Activated T-cell treated with anti-CD3 and anti-CD28 coated beads, Interleukin-2, amount 50 U/mL, for 72 hours (primary cell): ENCODE measurements at places on chromosomes 3 and 15. TPM values are rescaled to one million over a fixed set of nuclear protein-coding genes. Genes with fewer than 3 reads are reported as not detected.

- H3K36me3 ChIP-seq = no peaks in the 10 kb centered on the region
- no peaks in the 10 kb centered on the region for H3K4me1 ChIP-seq
- no peak overlapping the region for H3K4me3 ChIP-seq
- H3K27me3 ChIP-seq = peaks cover 6% of the 10 kb centered on the region
- no peak for DNase-seq
These were observed 37.4 kb upstream of the PCSK6 start for GRCh38 chr15:101526890-101527289.

GRCh38 chr15:82856397-82857170 is 47.2 kb downstream of the WHAMM start:
- no peaks in the 10 kb centered on the region for H3K36me3 ChIP-seq
- peaks cover 5% of the 10 kb centered on the region for H3K4me1 ChIP-seq
- H3K27me3 ChIP-seq = no peaks in the 10 kb centered on the region
- no peak overlapping the region for H3K4me3 ChIP-seq

GRCh38 chr3:110859336-110859735 is 212.3 kb upstream of the NECTIN3 start:
- H3K27ac ChIP-seq = no peak overlapping the region
- peaks cover 11% of the 10 kb centered on the region for H3K27me3 ChIP-seq
- no peak for DNase-seq
- H3K36me3 ChIP-seq = no peaks in the 10 kb centered on the region
- H3K4me3 ChIP-seq = no peak overlapping the region

GRCh38 chr15:84913360-84913723 is 28.9 kb downstream of the SLC28A1 start:
- no peak for DNase-seq
- peaks cover 18% of the 10 kb centered on the region for H3K4me1 ChIP-seq
- no peaks in the 10 kb centered on the region for H3K36me3 ChIP-seq

GRCh38 chr3:182937293-182938051 is 42.9 kb downstream of the DCUN1D1 start:
- no peak overlapping the region for H3K27ac ChIP-seq
- H3K4me1 ChIP-seq = peaks cover 20% of the 10 kb centered on the region
- no peak overlapping the region for H3K4me3 ChIP-seq
- DNase-seq = no peak

GRCh38 chr15:100112061-100112420 is 229.7 kb downstream of the ADAMTS17 start:
- H3K4me3 ChIP-seq = peak overlapping the region; percentile 54
- DNase-seq = no peak
- H3K4me1 ChIP-seq = peaks cover 46% of the 10 kb centered on the region
- peak overlapping the region; percentile 96 for H3K27ac ChIP-seq
- no peaks in the 10 kb centered on the region for H3K36me3 ChIP-seq
- H3K27me3 ChIP-seq = no peaks in the 10 kb centered on the region

GRCh38 chr3:148903022-148903442 is 37.9 kb downstream of the CPA3 start:
- peaks cover 15% of the 10 kb centered on the region for H3K27me3 ChIP-seq
- no peaks in the 10 kb centered on the region for H3K4me1 ChIP-seq
- no peak overlapping the region for H3K4me3 ChIP-seq
- no peaks in the 10 kb centered on the region for H3K36me3 ChIP-seq
- no peak overlapping the region for H3K27ac ChIP-seq
- DNase-seq = no peak

- no peak for DNase-seq
- H3K4me1 ChIP-seq = no peaks in the 10 kb centered on the region
- H3K27ac ChIP-seq = no peak overlapping the region
These were observed 5.8 kb upstream of the BNC1 start for GRCh38 chr15:83290236-83290635.

GRCh38 chr15:62631076-62631724 is 411.3 kb upstream of the TPM1 start:
- no peaks in the 10 kb centered on the region for H3K36me3 ChIP-seq
- H3K27me3 ChIP-seq = peaks cover 27% of the 10 kb centered on the region
- no peak overlapping the region for H3K27ac ChIP-seq

DNA sequence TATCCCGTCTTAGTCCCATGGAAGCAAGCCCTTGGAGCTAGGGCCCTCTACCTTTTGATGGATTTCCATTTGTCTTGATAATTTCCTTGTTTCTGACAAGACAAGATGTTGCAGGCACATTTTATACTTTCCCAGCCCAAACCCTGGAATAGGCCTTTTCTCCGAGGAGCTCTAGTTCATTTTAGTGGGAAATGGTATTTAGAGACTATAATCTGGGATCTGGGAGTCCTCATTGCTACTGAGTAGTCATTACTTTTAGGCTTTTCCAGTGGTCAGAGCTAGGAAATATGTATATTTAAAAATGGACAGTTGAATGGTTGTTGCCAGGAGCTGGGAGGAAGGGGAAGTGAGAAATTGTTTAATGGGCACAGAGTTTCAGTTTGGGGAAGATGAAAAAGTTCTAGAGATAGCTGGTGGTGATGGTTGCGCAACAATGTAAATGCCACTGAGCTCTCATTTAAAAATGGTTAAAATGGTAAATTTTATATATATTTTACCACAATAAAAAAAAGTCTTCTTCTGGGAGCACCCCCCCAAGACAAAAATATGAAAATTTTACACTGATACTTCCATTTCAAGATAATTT is 31.6 kb downstream of the MLH1 start:
- no peaks in the 10 kb centered on the region for H3K27me3 ChIP-seq
- no peak overlapping the region for H3K4me3 ChIP-seq
- no peak for DNase-seq
- H3K4me1 ChIP-seq = peaks cover 12% of the 10 kb centered on the region
- H3K27ac ChIP-seq = peak overlapping the region; percentile 19

DNA sequence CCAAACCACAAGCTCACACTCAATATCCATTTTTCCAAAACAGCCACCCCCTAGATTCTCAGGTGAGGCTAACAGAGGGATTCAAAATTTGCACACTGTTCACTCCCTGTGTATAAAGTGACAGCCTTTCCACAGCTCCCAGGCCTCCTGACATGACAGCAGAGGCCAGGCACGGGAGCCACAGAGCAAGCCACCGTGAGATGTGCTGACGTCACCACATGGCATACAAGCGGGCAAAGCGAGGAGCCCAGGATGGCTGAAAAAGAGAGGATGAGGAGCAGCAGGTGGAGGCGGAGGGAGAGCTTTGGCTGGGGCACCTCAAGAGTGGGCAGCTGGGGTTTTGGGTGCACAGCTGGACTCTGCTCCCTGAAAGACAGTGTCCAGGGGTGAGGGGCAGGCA is 27.1 kb downstream of the EHD4 start:
- H3K27me3 ChIP-seq = no peaks in the 10 kb centered on the region
- no peak for DNase-seq
- H3K4me1 ChIP-seq = peaks cover 21% of the 10 kb centered on the region

DNA sequence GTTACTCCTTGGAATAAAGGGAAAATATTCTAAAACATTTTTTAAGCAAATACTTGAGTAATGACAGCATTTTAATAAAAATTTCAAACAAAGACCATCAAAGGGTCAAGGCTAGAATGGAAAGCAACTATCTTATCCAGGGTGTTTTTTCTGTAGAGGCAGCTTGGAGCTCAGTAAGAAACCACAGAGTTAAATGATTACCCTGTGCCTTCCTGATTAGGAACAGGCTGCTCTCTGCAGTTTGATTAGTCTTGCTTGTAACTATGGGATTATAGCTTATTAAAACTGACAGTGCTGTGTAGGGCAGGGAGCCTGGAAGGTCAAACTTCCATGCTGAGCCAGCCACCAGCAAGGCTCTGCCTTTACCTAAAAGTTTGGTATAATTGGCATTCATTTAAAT is 33.1 kb downstream of the QTRT2 start:
- peaks cover 20% of the 10 kb centered on the region for H3K36me3 ChIP-seq
- no peak overlapping the region for H3K27ac ChIP-seq
- no peak for DNase-seq

- no peaks in the 10 kb centered on the region for H3K27me3 ChIP-seq
- no peak overlapping the region for H3K27ac ChIP-seq
- peaks cover 33% of the 10 kb centered on the region for H3K4me1 ChIP-seq
- H3K36me3 ChIP-seq = no peaks in the 10 kb centered on the region
These were observed 389 bp downstream of the APEH start for GRCh38 chr3:49674497-49674983.

DNA sequence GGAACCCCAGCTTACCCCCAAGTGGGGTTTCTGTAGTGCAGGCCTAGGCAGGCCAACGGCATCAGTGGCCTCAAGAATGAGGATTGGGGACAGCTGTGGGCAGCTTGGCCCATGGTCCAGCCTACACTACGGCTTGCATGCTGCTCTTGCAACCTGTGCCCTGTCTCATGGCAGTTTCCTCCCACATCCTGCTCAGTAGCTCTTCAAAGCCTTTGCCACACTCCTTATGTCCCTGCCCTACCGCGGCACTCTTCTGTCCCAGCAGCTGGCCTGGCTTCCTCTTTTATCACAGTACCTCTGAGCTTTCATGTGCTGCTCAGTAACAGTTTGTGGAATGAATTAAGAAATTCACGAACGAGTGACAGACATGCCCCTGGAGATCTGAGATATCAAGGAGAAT is 431.0 kb downstream of the EPHB1 start:
- H3K27me3 ChIP-seq = no peaks in the 10 kb centered on the region
- no peak overlapping the region for H3K27ac ChIP-seq
- no peak for DNase-seq
- no peaks in the 10 kb centered on the region for H3K4me1 ChIP-seq

DNA sequence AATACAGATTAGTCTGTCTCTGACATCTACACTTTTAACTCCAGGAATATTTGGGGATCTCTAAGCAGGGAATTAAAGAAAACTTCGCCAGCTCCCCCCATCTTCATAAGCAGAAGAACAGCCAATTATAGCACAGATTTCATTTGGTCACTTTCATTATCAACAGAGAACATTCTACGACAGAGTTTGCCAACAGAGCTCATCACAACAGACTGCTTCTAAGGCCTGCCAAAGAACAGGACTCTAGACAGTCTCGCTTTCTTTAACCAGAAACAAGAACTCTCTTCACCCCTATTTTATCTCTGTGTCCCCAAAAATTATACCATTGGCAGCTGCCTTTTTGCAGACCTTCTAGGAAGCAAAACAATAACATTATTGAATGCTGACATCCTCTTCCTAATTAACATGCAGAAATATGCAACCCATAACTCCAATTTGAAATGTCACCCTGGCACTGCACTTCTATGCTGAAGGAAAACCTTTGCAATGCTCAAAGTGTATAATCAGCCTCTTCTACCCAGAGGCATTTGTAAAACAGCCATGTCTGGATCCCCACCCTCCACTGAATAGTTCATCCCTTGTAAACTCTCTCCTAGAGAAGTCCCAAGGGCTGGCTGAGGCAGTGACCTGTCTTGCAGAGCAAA is 552.8 kb downstream of the MAGI1 start:
- H3K4me3 ChIP-seq = no peak overlapping the region
- no peaks in the 10 kb centered on the region for H3K36me3 ChIP-seq
- no peaks in the 10 kb centered on the region for H3K4me1 ChIP-seq

- no peaks in the 10 kb centered on the region for H3K4me1 ChIP-seq
- H3K27ac ChIP-seq = no peak overlapping the region
- no peaks in the 10 kb centered on the region for H3K27me3 ChIP-seq
- no peaks in the 10 kb centered on the region for H3K36me3 ChIP-seq
- no peak for DNase-seq
These were observed 344.4 kb downstream of the CADM2 start for GRCh38 chr3:85303156-85303555.

DNA sequence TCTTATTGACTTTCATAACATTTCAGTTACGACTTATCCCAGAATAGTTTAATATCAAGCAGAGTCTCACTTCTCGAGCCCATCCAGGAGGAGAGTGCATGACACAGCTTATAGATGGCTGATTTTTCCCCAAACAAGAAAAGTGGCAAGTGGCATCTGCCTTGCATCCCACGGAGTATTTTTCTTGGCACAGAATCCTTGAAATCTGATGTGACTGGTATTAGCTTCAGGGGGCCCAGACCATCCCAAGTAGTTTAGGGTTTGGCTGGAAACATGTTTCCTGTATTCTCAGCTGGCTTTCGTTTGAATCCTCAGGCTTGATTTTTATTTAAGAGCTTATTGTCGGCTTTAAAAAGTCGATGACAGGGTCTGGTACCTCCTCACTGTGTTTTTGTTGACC is 20.7 kb upstream of the FBXL22 start:
- H3K27me3 ChIP-seq = no peaks in the 10 kb centered on the region
- no peak for DNase-seq
- H3K27ac ChIP-seq = peak overlapping the region; percentile 58
- peaks cover 17% of the 10 kb centered on the region for H3K4me1 ChIP-seq
- H3K4me3 ChIP-seq = no peak overlapping the region
- peaks cover 28% of the 10 kb centered on the region for H3K36me3 ChIP-seq

LRRIQ4 gene
- total RNA-seq = not detected

TEX9 gene
- total RNA-seq = 2.6 TPM

CELSR3 gene
- 14.2 TPM for total RNA-seq

EXD1 gene
- not detected for total RNA-seq

FMN1 gene
- 0.74 TPM for total RNA-seq

KY gene
- not detected for total RNA-seq

GRK7 gene
- not detected for total RNA-seq

DNAH12 gene
- total RNA-seq = 0.21 TPM

TOP2B gene
- 151 TPM for total RNA-seq

EBLN2 gene
- total RNA-seq = 7.4 TPM
